ENCODE measurements at places on chromosomes 2 and 18. TPM values are rescaled to one million over a fixed set of nuclear protein-coding genes. Genes with fewer than 3 reads are reported as not detected.

Gene GALNT5
- 15.9 TPM for total RNA-seq

Gene MEIS1
- 60.6 TPM for total RNA-seq

Gene TOGARAM2
- total RNA-seq = 19.8 TPM

Gene VPS54
- total RNA-seq = 49.3 TPM

Gene RAB27B
- total RNA-seq = 8.2 TPM

Gene LIMS3
- 1.2 TPM for total RNA-seq

Gene AGXT
- not detected for total RNA-seq

Gene PID1
- 45.7 TPM for total RNA-seq

Gene COBLL1
- total RNA-seq = 83.8 TPM

Gene GPR45
- total RNA-seq = not detected

DNA sequence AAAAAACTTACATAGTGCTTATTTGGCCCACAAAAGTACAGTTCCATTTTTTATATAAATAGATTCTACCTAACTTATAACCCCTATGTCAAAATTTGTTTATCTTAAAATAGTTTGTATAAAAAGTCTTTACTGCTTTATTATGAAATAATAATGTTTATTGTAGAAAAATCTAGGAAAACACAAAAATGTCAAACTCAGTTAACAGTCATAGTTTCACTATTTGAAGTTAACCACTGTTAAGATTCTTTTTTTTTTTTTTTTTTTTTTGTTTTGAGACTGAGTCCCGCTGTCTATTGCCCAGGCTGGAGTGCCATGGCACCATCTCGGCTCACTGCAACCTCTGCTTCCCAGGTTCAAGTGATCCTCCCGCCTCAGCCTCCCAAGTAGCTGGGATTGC lies 26.5 kb upstream of the ABI2 start:
- DNase-seq = no peak

- no peak for DNase-seq
These were observed 285.5 kb upstream of the NETO1 start for GRCh38 chr18:73153271-73153670.

DNA sequence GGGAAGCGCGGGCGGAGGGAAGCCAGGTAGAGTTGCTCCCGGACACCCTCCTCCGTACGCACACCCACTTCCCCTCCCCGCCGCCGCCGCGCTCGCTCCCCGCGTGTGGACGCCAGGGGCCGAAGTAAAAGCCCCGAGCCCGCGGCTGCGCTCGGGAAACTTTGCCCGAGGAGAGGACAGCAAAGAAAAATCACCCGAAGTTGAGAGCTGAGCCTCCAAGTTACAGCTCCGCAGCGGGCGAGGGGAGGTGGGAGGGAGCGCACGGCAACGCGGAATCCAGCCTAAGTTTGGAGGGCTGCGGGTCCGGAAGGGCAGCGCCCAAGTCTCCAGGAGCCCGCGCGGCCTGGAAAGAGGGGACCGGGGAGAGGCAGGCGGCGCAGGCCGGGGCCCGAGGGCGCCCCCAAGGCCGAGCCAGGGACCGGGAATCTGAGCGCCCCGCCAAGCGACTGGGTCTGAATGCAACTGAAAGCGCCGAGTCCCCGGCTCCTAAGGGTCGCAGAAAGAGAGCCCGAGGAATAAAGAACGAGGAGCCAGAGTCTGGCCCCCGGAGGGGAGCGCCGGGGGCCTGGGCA lies 706 bp upstream of the BCL11A start:
- DNase-seq = peak; percentile 59

DNA sequence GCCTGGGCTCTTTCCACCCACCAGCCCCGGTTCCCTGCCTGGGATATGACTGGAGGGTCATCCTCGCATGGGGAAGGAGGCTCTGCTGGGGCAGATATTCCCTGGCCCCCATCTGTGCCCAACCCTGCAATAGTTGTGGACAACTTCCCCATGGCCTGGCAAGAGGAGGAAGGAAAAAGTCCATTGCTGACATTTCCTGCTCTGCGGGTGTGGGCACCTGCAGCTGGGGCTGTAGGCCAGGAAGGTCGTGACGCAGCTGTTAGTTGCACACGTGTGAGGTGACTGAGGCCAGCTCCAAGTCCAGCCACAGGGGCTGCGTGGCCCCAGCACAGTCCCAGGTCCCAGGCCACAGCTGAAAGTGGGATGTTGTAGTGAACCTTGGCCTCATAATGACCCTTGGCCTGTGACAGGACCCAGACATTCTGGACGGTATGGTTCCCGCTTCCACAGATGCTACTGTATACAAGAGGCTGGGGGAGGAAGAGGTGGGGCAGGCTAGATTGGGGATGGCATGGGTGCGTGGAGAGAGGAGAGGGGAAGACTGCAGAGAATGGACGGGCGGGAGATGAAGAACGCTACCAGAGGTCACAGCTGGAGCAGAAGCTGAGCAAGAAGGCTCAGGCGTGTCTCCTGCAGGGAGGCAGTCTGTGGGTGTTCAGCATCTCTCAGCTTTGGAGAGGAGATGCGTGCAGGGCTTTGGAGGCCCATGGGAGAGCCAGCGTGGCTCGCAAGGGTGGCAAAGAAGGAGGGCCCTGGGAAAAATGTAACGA lies 22.1 kb downstream of the OTOF start:
- no peak for DNase-seq

DNA sequence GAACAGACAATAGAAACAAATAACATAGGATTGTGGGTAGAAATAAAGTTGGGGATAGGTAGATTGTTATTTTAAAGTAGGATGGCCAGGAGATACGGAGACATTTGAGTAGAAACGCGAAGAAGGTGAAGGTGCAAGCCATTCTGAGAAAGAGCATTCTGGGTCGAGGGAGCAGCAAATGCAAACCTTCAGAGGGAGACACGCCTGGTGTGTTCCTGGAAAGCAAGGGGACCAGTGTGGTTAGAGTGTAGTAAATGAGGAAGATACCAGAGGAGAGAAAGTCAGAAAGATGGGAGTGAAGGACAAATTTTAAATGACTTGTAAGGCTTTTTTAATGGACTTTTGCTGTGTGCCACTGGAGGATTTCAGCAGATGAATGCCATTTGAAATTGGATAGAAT lies 1.7 kb downstream of the CYP20A1 start:
- no peak for DNase-seq

DNA sequence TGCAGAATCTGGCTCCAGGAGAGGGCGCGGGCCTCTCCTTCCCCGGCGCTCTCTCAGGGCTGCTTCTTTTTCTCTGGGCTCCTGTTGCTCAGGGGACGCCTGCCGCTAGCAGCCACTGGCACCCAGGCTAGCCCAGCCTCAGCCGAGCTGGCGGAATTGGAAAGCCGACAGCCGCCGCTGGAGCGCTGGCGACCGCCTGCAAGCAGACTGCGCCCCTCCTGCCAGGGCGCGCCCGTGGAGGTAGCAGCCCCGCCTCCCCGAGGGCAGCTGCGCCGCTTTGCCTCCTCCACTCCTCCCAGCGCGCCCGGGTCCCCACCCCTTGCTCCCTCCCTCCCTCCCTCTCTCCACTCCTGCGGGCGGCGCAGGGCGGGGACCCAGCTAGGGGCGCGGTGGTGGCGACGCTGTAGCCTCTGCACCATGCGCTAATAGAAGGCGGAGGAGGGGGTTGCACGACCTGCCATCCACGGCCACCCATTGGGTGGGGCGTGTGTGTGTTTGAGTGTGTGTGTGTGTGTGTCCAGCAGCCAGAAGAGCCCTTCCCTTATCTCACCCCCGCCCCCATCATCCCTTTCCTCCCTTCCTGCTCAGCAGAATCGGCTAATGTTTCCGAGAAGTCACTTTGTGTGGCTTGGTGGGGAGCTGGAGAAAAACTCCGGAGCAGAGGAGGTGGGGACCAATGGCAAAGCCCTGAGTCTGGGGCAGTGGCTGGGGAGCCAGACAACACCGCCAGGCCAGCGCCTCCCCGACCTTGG lies at the start of gene SCN9A:
Gene SCN9A, minus strand, starts transcription at position 209 of the 752 bp plus-strand sequence. CDS start 64,188 bp downstream, outside the sequence.
- DNase-seq = peak; percentile 88

DNA sequence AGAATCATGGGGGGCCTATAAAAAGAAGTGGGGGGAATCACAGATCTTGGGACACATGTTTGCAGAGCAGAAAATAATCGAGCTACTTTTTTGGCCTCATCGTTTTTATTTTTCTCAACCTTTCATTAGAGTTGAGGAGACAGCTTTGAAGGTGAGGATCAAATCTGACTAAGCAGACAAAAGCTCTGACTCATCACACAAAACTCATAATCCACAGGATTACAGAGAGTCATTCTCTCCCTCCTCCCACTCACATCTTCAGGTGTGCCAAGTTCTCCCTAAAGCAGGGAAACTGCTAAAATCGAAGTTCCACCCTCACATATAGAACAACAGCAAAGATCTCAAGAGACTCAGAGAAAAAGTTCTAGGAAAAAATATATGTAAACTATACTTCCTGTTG lies 15.6 kb downstream of the BAZ2B start:
- DNase-seq = no peak

GRCh38 chr18:5449858-5450509 lies 93.8 kb downstream of the EPB41L3 start:
- DNase-seq = no peak

- no peak for DNase-seq
These were observed 451.4 kb upstream of the ST6GAL2 start for GRCh38 chr2:107337209-107337898.

- DNase-seq = no peak
These were observed 789.6 kb downstream of the RNF144A start for GRCh38 chr2:7706791-7707190.

DNA sequence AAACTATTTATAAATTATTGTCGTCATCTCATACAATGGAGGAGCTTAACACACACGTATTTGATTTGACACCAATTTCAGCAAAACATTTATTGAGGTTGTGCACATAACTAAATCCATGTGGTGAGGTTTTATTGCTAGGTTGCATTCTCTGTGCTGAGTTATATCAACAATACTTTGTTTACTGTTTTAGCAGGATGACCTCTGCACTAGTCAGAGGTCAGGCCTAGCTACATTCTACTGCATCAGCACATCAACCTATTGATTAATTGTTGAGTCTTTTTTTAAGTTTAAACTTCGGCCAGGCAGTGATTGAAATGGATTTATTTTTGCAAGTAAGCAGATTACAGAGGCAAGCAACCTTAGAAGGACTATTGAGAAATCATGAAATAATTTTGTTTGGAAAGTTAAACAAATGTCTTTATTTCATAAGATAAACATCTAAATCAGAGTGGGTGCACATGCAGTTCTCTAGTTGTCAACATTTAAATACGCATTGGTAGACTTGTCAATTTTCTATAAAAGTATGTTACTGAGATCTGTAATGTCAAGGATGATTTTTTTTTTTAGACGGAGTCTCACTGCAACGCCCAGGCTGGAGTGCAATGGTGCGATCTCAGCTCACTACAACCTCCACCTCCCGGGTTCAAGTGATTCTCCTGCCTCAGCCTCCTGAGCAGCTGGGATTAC lies 75.2 kb upstream of the CD28 start:
- peak; percentile 21 for DNase-seq

DNA sequence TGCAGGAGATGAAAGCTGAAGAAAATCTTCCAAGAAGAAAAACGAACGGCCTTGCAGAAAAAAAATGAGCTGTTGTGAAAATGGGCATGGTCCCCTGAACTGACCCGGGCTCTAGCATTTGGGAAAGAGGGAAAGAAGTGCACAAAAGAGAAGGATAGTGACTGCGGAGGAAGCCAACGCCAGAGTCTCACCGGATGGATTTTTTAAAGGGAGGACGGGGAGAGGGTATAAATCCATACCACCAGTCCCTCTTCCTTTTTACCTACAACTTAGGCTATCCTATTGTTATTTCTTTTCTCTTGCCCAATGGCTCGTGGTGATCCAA lies 601 bp downstream of the WDR35 start:
- DNase-seq = no peak

DNA sequence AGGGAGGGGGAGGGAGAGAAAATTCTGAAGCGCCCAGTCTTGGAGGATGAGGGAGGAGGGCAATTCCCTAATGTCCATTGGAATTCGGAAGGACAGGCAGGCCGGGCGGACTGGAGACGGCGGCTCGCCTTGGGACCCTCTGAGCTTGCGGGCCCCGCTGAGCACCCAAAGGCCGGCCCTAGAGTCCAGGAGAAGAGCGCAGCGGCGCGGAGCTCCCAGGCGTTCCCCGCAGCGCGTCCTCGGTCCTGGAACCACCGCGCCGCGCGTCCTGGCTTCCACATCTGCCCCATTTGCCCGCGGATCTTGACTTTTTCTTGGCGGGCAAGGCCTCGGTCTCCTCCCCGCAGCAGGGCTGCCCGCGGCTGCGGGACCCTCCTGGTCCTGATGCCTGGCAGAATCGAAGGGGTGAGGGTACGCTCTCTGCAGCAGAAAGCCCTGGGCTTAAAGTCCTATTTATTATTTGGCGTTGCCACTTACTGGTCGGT lies 675 bp upstream of the MLPH start:
- DNase-seq = no peak

GRCh38 chr18:6628187-6628586 lies 101.3 kb upstream of the ARHGAP28 start:
- no peak for DNase-seq

- DNase-seq = no peak
These were observed 52.0 kb upstream of the SALL3 start for GRCh38 chr18:78927616-78928015.

- no peak for DNase-seq
These were observed 328.7 kb downstream of the NR4A2 start for GRCh38 chr2:156003780-156004179.

GRCh38 chr2:1656326-1656960 lies 87.9 kb downstream of the PXDN start:
- no peak for DNase-seq

DNA sequence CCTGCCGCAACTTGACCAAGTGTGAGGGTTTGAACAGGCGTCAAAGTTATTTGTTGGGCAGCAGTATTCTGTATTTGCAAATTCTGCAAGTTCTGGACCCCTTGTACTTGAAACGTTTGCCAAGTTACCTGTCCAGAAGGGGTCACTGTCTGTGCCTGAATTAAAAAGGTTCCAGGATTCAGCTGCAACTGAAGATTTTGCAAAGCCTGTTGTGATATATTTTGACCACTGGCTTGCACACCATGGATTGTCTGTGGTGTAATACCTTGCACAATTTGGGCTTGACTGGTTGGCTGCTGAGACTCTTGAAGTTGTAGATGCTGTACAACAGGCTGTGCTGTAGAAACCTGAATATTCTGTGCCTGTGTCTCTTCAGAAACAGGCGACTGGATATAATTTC lies 10.2 kb downstream of the SP3 start:
- DNase-seq = no peak

DNA sequence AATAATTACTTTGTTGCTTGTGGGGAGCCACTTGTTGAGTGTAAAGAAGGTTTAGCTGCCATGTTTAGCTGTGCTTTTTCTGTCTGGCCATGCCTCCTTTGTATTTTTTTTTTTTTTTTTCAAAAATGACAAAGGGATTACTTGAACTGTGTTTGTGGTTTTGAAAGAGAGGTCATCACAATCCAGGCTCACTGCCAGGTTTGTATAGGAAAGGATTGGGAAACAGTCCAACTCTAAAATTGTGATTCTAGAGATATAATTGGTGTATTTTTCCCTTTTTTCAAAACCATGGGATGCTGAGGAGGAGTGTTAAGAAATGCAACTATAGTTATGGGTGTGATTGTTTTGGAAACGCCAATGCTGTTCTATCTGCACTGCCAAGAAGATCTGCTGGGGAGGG lies 4.3 kb downstream of the ITPRIPL1 start:
- DNase-seq = peak; percentile 46

GRCh38 chr2:241228860-241229516 lies 40.5 kb downstream of the ANO7 start:
- DNase-seq = no peak

Data from lung (tissue), 17 donors.